ENCODE measurements at places on chromosomes 13 and 19. TPM values are rescaled to one million over a fixed set of nuclear protein-coding genes. Genes with fewer than 3 reads are reported as not detected.

GRCh38 chr13:46624821-46625220 lies 71.9 kb downstream of the LRCH1 start:
- H3K27me3 ChIP-seq, result no peaks in the 10 kb centered on the region
- H3K4me1 ChIP-seq, result no peaks in the 10 kb centered on the region
- DNase-seq, result no peak
- no peak overlapping the region for H3K27ac ChIP-seq
- H3K36me3 ChIP-seq, result no peaks in the 10 kb centered on the region

GRCh38 chr13:99991013-99991827 lies 9.6 kb downstream of the ZIC2 start:
- no peaks in the 10 kb centered on the region for H3K36me3 ChIP-seq
- no peaks in the 10 kb centered on the region for H3K4me1 ChIP-seq
- DNase-seq, result peak; percentile 38
- no peak overlapping the region for H3K4me3 ChIP-seq

DNA sequence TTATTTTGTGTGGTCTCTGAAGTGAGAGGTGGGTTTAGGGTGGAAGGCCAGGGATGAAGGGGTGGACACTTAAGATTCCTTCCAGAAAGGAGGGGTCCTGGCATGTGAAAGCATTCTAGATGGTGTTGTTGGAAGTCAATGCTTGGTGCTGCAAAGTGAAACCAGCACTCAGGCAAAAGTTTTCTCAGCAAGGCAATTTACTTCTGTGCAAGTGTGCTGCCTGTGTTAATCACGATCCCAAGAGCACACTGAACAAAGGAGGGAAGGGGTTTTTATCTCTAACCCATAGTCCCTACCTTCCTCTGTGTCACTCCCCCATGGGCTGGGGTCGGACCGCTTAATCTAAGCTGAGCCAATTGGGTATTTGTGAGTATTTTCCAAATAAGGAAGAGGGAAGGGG lies 1.3 kb downstream of the ZNF134 start:
- H3K4me3 ChIP-seq, result no peak overlapping the region
- H3K27ac ChIP-seq, result no peak overlapping the region
- no peak for DNase-seq

- no peaks in the 10 kb centered on the region for H3K36me3 ChIP-seq
- no peaks in the 10 kb centered on the region for H3K27me3 ChIP-seq
- no peak for DNase-seq
- H3K4me1 ChIP-seq, result no peaks in the 10 kb centered on the region
Observed at GRCh38 chr13:50645092-50645491, 198.4 kb downstream of the DLEU7 start.

- peak overlapping the region; percentile 92 for H3K27ac ChIP-seq
- H3K36me3 ChIP-seq, result no peaks in the 10 kb centered on the region
- H3K27me3 ChIP-seq, result no peaks in the 10 kb centered on the region
- DNase-seq, result peak; percentile 99
- no peak overlapping the region for H3K4me3 ChIP-seq
Observed at GRCh38 chr19:44741841-44742329, 6.6 kb upstream of the BCL3 start.

- H3K27ac ChIP-seq, result no peak overlapping the region
- H3K27me3 ChIP-seq, result no peaks in the 10 kb centered on the region
- H3K4me1 ChIP-seq, result no peaks in the 10 kb centered on the region
- H3K4me3 ChIP-seq, result no peak overlapping the region
- DNase-seq, result no peak
- H3K36me3 ChIP-seq, result no peaks in the 10 kb centered on the region
Observed at GRCh38 chr13:41582027-41582463, 124.7 kb downstream of the RGCC start.

DNA sequence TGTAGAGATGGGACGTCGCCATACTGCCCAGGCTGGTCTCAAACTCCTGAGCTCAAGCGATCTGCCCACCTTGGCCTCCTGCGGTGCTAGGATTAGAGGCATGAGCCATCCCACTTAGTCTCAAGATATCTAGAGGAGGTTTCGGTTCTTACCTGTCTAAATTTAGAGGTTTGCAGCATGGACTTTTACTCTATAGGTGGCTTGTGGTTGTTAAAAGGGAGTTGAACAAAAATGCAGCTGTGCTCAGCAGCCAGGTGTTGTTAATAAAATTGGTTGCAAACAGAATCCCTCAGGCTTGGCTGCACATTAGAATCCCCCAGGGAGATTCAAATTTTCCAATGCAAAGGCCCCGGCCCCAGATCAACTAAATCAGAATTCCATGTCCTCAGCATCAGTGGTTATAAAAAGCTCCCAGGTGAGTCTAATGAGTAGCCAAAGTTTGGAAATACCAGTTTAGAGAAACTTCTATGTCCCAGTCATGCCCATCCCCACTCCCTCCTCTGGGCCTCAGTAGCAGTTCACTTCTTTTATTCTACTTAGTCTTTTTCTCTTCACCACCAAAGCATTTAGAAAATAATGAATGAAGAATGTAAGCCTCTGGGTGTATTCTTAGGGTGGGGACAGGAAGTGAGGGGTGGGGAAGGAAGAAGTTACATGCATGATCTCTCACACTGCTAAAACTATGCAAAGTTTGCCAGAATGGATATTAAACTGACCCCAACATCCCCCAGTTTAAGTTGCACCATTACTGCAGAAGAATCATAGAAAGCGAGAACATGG lies 471.0 kb downstream of the COG6 start:
- H3K36me3 ChIP-seq, result no peaks in the 10 kb centered on the region
- no peaks in the 10 kb centered on the region for H3K4me1 ChIP-seq
- no peaks in the 10 kb centered on the region for H3K27me3 ChIP-seq
- H3K27ac ChIP-seq, result no peak overlapping the region

- no peaks in the 10 kb centered on the region for H3K27me3 ChIP-seq
- H3K4me3 ChIP-seq, result no peak overlapping the region
- no peak for DNase-seq
- H3K27ac ChIP-seq, result no peak overlapping the region
- no peaks in the 10 kb centered on the region for H3K4me1 ChIP-seq
Observed at GRCh38 chr13:113776231-113777125, 17.5 kb downstream of the TMEM255B start.

DNA sequence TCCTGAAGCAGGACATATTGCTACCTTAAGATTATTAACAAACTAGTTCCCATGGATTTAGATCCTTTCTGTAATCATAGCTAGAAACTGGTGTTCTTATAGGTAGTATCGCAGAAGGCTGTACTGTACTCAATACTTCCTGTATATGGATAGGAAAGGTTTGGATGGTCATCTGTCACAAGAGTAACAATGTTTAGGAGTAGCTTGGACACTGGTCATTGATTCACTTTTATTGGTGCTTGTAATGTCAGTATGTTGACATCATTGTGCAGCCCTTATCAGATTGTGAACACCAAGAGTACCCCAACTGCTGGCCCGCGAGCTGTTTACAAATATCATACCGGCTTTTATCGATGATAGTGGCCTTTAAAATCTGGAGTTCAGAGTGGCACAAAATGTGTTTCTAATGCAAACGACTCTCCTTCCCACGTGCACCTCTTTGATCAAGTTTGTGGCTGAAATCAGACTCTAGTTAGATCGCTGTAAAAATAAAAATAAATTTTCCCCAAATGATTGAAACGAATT lies 605 bp upstream of the CDK8 start:
- no peaks in the 10 kb centered on the region for H3K36me3 ChIP-seq
- H3K27ac ChIP-seq, result peak overlapping the region; percentile 94
- no peaks in the 10 kb centered on the region for H3K27me3 ChIP-seq
- H3K4me1 ChIP-seq, result no peaks in the 10 kb centered on the region
- peak overlapping the region; percentile 86 for H3K4me3 ChIP-seq

DNA sequence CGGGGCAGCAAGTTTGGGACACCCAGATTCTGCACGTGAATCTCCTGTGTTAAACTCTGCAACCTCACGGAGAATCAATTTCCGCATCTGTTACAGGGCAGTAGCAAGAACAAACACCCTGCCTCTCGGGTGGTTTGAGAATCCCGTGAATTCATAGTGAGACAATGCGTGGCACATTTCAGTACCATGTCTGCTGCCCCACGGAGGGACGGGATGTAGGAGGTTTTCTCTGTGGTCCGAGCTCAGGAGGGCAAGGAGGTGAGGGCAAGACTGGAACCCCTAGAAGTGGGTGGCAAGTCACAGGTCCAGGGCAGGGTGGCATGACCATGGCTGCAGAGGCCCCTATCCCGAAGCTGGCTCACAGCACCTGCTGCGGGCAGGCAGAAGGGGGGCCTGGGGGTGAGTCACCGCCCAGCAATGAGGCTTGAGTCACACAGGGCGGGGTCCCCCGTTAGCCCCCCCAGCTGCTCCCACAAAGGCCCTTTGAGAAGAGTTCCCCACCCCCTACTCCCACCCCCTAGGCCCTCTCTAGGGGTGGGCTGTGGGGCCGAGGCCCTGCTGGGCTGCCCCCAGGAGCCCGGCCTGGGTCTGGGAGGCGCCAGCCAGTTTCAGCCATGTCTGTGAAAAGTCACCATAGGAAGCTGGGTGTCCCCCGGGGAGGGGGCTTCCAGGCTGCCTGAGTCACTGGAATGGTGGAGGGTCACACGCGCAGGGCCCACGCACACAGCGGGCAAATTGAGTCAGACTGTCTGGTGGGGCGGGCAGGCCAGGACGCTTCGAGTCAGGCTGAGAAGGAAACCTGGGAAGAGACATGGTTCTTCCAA lies 25.8 kb upstream of the NANOS3 start:
- peak overlapping the region; percentile 100 for H3K27ac ChIP-seq
- H3K27me3 ChIP-seq, result no peaks in the 10 kb centered on the region
- peak; percentile 95 for DNase-seq
- peak overlapping the region; percentile 12 for H3K4me3 ChIP-seq

DNA sequence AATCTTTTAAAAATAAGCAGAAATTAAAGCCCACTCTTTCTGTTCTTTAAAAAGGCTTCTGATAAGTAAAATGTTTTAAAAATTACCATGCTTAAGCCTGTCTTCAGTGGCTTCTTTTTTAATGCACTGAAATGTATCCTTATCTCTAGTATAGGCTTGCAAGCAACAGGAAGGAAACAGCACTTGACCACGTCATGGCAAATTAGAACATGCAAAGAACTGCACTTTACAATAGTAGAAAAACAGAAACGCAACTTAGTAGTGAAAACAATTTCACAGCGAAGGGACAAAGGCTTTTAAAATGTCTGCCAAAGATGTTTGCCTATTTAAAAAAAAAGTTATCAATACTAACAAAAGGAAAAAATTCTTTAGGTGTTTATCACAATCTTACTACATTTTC lies 36.3 kb downstream of the ELF1 start:
- DNase-seq, result no peak
- peak overlapping the region; percentile 83 for H3K27ac ChIP-seq
- H3K4me1 ChIP-seq, result no peaks in the 10 kb centered on the region
- no peaks in the 10 kb centered on the region for H3K27me3 ChIP-seq
- no peak overlapping the region for H3K4me3 ChIP-seq
- H3K36me3 ChIP-seq, result no peaks in the 10 kb centered on the region

DNA sequence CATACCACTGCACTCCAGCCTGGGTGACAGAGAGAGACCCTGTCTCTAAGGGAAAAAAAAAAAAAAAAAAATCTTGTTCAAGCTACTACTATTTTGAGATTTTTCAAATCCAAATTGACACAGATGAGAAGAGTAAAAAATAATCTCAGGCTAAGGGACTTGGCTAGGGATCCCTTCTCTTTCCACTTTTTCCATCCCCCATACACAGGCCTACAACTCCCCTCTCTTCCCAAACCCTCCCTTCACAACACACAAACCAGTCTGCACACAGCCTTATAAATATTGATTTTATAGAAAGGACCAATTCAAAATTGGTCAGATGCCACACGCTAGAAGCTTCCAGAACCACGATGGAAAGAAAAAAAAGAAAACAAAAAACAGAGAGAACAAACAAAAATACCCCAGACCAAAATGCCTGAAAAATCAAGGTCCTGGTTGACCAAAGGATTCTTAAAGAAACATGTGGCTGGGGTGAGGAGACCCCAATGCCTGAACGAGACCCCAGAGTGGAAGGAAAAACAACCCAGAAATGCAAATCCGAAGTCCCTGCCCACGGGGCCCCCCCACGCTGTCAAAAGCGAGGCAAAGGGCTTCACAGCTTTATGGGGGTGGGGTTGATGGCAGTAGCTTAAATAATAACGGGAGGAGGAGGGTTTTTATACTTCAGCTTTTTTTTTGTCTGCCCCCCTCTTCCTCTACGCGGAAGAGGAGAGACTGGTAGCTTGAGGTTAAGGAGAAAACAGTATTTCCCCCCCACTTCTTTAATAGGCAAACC lies 18.1 kb downstream of the QPCTL start:
- peaks cover 19% of the 10 kb centered on the region for H3K36me3 ChIP-seq
- no peak for DNase-seq
- H3K4me3 ChIP-seq, result no peak overlapping the region
- no peaks in the 10 kb centered on the region for H3K4me1 ChIP-seq
- no peaks in the 10 kb centered on the region for H3K27me3 ChIP-seq
- H3K27ac ChIP-seq, result peak overlapping the region; percentile 61

Gene MISP
- 1.5 TPM for total RNA-seq

Gene CEACAM3
- not detected for total RNA-seq

Gene CYP4F3
- total RNA-seq, result 0.15 TPM

Gene FBXO27
- 5.1 TPM for total RNA-seq

Gene NALCN
- total RNA-seq, result 21.1 TPM
